ENCODE measurements at places on chromosomes 3 and 15.

GRCh38 chr3:85589145-85589544 lies 630.4 kb downstream of the CADM2 start:
- no peak for DNase-seq

DNA sequence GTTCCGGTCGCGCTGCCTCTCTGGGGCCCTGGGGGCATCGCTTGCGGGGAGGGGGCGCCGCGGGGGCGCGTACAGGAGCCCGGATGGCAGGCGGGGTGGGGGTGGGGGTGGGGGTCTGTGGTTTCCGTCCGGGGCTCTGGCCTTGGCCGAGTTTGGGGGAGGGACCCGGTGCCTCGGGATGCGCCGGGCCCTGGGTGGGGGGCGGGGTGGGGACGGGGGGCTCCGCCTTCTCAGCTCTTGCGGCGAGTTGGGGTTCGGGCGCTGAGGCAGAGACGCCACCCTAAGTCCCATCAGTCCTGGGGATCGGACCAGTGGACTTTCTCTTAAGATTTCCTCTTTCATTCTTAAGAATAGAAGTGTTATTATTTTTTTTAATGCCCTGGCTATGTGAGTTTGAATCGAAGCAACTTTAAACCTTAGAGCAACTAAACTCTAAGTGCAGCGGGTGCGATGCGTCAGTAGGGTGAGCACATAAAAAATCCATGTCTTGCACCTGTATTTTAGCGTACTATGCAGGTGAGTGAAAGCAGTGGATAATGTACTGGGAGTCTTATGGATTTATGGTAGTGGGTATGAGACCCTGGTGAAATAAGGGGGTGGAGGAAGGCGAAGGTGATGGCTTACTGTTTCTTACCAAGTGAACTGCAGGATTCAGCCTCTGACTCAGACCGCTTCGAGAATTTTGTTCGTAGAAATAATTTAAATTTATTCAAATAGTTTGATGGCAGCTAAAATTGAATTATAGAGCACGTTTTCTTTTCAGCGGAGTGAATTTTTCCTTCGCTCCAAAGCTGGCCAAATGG lies 762 bp downstream of the CTNNB1 start:
- peak; percentile 45 for DNase-seq

DNA sequence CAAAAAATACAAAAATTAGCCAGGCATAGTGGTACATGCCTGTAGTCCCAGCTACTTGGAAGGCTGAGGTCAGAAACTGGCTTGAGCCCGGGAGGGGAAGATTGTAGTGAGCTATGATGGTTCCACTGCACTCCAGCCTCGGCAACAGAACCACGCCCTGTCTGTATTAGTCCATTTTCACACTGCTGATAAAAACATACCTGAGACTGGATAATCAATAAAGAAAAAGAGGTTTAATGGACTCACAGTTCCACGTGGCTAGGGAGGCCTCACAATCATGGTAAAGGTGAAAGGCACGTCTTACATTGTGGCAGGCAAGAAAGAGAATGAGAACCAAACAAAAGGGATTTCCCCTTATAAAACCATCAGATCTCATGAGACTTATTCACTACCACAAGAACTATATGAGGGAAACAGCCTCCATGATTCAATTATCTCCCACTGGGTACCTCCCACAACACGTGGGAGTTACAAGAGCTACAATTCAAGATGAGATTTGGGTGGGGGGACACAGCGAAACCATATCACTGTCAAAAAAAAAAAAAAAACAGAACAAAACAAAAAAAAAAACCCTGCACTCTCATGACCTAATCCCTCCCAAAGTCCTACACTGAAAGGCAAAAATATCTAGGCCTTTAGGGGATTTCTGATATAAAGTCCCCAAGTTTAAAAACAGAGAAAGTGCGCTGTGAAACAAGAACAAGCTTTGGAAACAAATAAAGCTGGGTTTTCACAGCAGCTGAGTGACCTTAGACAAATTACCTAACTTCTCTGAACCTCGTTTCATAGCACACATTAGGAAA lies 224.7 kb downstream of the IGSF11 start:
- no peak for DNase-seq

GRCh38 chr3:123818921-123819429 lies 65.2 kb downstream of the MYLK start:
- peak; percentile 85 for DNase-seq

GRCh38 chr3:127078626-127079025 lies 95.7 kb downstream of the PLXNA1 start:
- no peak for DNase-seq

GRCh38 chr15:70518201-70519003 lies 245.0 kb downstream of the UACA start:
- no peak for DNase-seq
